ENCODE measurements at places on chromosomes 7 and 10.

DNA sequence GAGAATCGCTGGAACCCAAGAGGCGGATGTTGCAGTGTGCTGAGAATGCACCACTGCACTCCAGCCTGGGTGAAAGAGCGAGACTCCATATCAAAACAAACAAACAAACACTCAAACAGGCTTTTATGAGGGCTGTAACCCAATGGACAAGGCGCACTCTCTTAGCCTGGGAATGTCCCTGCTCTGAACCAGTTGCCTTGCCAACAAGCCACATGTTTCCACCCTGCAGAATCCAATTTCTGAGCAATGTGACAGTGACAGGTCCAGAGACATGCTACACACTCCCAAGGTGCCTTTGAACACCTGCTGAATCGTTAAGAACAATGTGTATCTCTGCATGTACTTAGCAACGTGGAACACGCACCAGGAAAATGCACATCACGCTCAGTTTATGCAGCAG, 186.8 kb upstream of the AUTS2 start:
- no peak for DNase-seq

DNA sequence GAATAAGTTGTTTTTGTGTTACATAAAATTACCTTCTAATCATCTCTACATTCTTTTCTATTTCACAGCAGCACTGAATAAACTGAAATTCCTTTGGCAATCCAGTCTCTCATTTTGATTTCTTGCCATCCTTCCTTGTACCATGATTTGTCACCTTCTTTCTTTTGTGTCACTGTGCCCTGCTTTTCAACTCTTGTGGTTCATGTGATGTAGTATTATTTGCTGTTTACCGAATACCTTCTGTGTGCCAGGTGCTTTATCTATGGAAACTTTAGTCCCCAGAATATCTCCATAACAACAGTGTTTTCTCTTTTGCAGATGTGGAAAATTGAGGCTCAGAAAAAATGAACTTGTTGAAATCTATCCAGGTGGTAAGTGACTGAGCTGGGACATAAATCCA, 220.3 kb downstream of the STK31 start:
- DNase-seq = no peak

DNA sequence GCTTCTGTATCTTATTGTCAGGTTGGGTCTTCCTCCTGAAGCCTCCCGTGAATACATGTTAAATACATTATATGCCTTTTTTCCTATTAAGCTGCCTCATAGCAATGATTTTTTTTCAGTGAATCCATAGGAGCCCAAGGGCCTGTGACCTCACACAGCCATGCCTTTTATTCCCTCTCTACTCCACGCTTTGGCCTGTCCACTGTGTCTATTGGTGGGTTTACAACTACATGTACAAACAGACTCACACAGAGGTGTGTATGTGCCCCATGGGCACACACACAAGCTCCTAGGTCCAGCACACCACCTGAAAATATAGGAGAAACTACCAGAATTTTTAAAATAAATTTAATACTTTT, 560.4 kb downstream of the IPMK start:
- no peak for DNase-seq

- no peak for DNase-seq
These were observed 149.1 kb downstream of the EBF3 start for GRCh38 chr10:129814681-129815646.

GRCh38 chr10:94936721-94937120, 1.7 kb upstream of the CYP2C9 start:
- no peak for DNase-seq

GRCh38 chr7:81960026-81960425, 190.2 kb upstream of the HGF start:
- no peak for DNase-seq

- no peak for DNase-seq
These were observed 213.4 kb downstream of the PARD3 start for GRCh38 chr10:34601691-34602090.

DNA sequence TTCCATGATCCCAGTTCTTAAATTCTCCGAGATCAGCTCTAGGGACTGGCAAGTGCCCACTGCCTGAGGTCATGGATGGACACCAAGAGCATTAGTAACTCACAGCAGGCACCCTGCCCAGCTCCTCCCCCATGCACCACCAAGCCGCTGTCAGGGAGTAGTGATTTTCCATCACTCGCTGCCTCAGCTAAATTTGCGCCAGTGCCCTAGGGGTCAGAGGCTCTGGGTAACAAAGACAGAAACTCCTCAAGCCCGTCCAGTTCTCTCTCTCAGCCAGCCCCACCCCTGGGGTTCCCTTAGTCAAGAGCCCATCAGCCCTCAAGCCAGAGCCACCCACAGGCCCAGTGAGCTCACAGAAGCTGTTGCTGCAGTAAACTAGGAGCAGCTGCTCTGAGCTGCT, 30.0 kb downstream of the PAX2 start:
- DNase-seq = no peak

GRCh38 chr10:92387289-92387940, 96.4 kb downstream of the MARCHF5 start:
- DNase-seq = peak; percentile 98

- no peak for DNase-seq
These were observed 17.1 kb downstream of the ADAM8 start for GRCh38 chr10:133259602-133259989.

GRCh38 chr10:124350806-124351205, 67.9 kb downstream of the OAT start:
- DNase-seq = no peak
